ENCODE measurements at places on chromosomes 7 and 10.

DNA sequence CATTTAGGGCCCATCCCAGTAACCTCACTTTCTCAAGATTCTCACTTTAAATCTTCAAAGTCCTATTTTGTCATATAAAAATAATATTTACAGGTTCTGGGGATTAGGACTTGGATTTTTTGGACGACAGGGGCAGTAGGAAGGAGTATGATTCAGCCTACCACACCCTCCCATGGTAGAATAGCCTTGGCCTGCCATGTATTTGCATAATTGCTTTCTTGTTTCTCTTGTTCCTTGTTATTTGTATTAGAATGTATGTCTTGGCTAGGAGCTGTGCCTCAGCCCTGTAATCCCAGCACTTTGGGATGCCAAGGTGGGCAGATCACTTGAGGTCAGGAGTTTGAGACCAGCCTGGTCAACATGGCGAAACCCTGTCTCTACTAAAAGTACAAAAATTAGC, 92.5 kb downstream of the ELAPOR2 start:
- no peak for DNase-seq

GRCh38 chr10:7184660-7185366, 226.0 kb downstream of the SFMBT2 start:
- DNase-seq = peak; percentile 94

DNA sequence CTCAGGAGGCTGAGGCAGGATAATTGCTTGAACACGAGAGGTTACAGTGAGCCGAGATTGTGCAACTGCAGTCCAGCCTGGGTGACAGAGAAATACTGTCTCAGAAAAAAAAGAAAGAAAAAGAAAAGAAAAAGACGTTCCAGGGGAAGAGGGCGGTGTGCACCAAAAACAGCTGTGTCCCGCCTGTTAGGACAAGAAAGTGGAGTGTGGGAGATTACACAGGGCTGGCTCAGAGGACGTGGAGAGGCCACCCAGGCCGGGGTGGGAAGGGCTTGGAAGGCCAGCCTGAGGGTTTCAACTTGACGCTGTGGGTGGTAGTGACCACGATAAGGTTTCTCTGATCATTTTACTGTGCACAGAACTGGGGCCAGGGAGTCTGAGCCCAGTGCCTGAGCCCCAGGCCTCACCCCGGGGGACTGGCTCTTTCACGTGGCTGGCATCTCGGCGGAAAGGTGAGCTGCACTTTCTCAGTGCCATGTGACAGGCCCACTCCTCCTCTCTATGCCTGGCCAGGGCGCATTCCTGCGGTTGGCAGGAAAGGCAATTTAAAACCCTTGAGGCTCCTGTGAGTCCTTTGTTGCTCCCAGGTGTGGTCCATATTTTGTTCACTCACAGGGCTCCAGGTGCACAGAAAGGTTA, 13.9 kb downstream of the RHBDD2 start:
- DNase-seq = no peak

GRCh38 chr10:113301342-113301984, 251.4 kb upstream of the HABP2 start:
- no peak for DNase-seq

- no peak for DNase-seq
Measured at GRCh38 chr10:32413513-32413912, 32.4 kb upstream of the CCDC7 start.

DNA sequence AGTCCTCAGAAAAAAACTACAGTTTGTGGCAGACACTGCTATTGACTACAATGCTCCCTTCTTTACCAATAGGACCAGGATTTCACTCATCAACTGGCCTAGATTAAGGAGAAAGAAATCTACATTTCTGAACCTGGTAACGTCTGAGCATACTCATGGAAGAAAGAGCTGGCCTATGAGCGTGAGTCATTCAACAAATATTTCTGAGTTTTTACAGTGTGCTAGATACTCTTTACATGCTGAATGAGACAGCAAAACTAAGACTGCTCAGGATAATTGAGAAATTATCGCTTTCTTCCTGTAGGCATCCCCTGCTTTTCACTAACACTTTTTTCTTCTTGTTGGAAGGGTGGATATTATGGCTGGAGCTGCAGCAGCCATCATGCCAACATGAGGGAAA, 609.7 kb downstream of the TNS3 start:
- DNase-seq = no peak

GRCh38 chr10:3687510-3688081, 97.4 kb downstream of the KLF6 start:
- DNase-seq = no peak

DNA sequence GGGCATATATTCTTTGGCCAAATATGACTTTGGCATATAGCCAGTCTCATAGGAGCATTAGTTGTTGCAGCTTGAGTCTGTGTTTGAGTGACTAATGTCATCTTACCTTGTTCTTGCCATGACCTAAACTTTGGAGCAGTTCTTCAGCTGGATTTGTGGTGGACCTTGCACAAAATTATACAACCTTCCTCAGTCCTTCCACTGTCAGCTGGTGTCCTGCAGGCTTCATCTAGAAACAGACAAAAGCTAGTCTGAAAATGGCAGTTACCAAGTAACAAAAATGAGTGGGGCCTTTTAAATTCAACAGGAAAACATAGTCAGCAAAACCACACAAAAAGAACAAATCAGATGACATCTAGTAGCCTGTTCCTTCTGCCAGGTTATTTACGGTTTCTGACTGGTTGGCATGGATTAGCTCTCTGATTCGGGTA, 59.5 kb upstream of the HECTD2 start:
- DNase-seq = no peak

DNA sequence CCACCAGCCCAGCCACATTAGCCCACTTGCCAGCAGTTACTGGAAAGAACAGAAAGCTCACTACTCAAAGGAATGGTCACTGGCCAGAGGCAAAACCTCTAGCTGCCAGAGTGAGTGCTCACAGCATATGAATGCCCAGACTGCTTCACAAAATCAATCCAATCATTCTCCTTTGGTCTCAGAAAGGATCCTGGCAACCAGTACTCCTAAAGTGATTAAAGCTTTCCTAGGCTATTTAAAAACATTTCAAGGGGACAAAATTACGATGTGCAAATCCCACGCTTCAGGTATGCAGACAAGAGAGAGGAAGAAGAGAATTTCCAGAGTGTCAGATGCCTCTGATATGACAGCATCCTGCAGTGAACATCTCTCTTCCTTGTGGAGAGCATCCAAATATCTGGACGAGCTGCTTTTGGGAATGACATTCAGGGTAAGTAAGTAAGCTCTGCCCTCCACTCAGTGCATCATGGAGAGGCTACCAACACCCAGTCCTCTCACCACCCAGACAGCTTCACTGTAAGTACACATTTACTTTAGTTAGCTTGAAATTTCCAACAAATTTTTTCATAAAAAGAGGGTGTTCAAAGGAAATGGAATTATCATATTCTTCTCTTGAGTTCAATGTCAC, 25.1 kb downstream of the ICA1 start:
- no peak for DNase-seq

DNA sequence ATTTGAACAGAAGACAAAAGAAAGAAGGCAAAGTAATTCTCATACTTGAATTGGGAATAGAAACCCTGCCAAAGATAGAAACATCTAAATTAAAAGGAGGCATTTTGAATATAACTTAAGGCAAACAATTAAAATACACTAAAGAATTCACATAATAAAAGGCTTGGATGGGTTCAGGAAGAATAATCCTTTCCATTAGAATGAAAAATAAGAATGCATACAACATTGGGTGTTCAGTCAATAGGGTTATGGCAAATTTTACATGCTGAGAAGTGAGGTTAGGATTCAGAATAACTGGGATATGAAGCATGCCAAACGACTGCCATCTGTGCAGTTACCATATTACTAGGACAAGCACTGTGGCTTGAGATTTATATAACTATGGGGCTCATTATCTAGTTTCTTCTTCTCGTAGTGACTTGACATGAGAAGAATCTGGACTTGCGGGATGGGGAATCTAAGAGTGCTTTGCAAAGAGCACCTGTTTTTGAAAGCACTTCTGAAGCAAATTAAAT, 326.5 kb downstream of the THSD7A start:
- DNase-seq = no peak

GRCh38 chr10:18514537-18514936, 136.8 kb downstream of the NSUN6 start:
- DNase-seq = no peak
